ENCODE measurements at places on chromosomes 3 and 15.

DNA sequence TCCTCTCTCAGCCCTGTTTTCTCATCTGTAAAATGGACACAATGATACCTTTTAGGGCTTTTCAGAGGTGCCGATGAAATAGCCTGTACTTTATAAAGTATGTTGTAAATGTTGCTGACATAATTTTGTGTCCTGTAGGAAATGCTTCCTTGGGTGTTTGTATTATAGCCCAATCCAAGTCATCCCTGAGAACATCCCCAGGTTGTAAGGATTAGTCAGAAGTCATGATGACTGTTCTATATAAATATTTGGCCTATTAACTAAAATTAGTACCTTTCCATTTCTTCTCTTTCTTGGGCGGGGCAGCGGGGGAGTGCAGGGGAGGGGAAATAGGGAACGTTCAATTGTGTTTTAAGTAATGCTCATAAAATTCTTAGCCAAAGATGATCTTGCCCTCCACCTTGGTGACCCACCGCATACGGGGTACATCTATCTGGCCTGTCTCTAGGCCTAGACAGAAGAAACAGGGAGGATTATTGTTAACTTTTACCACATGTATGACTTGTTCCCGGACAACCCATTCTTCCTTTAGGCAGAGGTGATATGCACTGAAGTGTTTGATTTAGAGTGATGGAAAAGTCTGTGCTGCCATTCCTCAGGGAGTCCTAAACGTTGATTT, 120.7 kb downstream of the VGLL4 start:
- no peak for DNase-seq

DNA sequence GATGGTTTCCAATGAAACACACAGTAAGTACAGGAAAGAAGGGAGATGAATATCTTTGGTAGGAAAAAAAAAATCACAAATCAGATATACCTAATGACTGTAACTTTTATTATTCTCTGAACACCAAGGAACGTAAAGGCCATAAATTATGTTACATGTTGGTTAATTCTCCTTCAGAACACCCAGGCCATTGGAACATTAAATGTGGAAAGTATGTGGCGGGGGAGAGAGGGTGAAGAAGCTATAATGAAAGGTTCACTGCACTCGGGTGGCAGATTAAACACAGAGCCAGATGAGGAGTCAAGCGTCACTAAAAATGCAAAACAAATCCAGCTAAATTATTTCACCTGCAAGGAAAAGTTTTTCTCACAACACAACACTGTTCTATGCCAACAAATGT, 193.8 kb downstream of the FHIT start:
- DNase-seq, result no peak

DNA sequence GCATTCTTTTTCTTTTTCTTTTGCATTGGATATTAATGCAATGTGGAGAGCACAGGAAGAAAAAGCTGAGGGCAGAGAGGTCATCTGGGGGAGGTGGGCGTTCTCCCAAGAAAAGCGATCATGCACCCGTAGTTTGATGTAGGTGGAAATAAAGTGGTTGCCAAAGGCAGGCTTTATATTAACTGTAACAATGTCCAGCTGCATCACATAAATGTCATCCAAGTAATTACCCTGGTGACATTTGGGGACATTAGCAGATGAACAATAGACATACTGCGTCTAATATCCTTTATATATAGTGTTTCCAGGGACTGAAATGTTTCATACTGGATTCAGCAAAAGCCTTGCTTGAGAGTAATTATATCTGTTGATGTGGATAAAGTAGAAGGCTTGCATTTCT, 135.5 kb downstream of the CNTN6 start:
- DNase-seq, result no peak

- DNase-seq, result no peak
Observed at GRCh38 chr3:176286476-176287085, 910.7 kb downstream of the TBL1XR1 start.

- DNase-seq, result no peak
Observed at GRCh38 chr3:177690306-177690705, 493.0 kb upstream of the TBL1XR1 start.

- no peak for DNase-seq
Observed at GRCh38 chr3:154316974-154317767, 7.1 kb downstream of the DHX36 start.

- DNase-seq, result no peak
Observed at GRCh38 chr3:52838561-52839267, 3.9 kb upstream of the MUSTN1 start.

DNA sequence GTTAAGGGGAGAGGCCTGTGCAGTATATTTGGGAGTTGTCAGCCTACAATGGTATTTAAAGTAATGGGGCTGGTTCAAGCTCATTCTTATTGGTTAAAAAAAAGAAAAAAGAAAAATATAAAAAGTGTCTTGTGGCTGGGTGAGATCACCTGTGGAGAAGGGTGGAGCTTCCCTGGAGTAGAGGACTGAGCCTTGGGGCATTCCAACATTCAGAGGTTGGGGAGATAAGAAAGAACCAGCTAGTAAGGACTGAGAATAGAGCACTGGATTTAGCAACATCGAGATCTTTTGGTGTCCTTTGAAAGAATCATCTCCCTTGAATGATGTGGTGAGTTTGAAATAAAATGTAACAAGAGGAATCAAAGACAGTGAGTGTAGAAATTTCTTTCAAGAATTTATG, 5.2 kb downstream of the SLC49A4 start:
- DNase-seq, result no peak

GRCh38 chr3:69143612-69144011, 21.2 kb upstream of the LMOD3 start:
- DNase-seq, result no peak

- no peak for DNase-seq
Observed at GRCh38 chr3:73781541-73781940, 156.8 kb upstream of the PDZRN3 start.

GRCh38 chr3:120983841-120984240, 75.8 kb downstream of the STXBP5L start:
- no peak for DNase-seq

- DNase-seq, result no peak
Observed at GRCh38 chr3:134235577-134236076, 15.0 kb downstream of the RYK start.
